ENCODE measurements at places on chromosomes 4 and X.

DNA sequence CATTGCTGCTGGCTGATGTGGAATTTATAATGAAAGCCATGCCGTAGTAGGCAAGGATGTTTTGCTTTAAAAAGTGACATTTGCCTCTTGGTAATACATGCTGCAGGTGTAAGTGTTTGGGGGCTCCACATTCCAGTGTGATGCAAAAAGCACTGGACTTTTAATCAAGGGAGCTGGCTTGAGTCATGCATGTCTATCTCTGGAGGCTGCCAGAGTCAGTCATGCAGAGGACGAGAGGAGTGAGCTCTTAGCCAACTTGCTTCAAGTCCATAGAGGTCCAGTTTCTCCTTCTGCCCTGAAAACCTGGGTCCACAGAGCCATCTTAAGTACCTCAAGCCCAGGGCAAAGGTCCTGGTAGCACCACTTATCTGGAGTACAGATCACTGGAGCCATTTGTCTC is 11.6 kb upstream of the CXCL13 start:
- H3K27ac ChIP-seq: no peak overlapping the region
- no peak for DNase-seq
- no peak overlapping the region for H3K4me3 ChIP-seq
- H3K4me1 ChIP-seq: no peaks in the 10 kb centered on the region
- H3K36me3 ChIP-seq: no peaks in the 10 kb centered on the region

GRCh38 chrX:98067611-98068010 is 1183.9 kb downstream of the RPA4 start:
- H3K27me3 ChIP-seq: no peaks in the 10 kb centered on the region
- DNase-seq: no peak
- H3K4me1 ChIP-seq: no peaks in the 10 kb centered on the region
- H3K27ac ChIP-seq: no peak overlapping the region

GRCh38 chr4:108531461-108531860 is 88.9 kb upstream of the RPL34 start:
- no peak for DNase-seq
- no peaks in the 10 kb centered on the region for H3K27me3 ChIP-seq
- no peaks in the 10 kb centered on the region for H3K4me1 ChIP-seq
- H3K4me3 ChIP-seq: no peak overlapping the region
- no peak overlapping the region for H3K27ac ChIP-seq

DNA sequence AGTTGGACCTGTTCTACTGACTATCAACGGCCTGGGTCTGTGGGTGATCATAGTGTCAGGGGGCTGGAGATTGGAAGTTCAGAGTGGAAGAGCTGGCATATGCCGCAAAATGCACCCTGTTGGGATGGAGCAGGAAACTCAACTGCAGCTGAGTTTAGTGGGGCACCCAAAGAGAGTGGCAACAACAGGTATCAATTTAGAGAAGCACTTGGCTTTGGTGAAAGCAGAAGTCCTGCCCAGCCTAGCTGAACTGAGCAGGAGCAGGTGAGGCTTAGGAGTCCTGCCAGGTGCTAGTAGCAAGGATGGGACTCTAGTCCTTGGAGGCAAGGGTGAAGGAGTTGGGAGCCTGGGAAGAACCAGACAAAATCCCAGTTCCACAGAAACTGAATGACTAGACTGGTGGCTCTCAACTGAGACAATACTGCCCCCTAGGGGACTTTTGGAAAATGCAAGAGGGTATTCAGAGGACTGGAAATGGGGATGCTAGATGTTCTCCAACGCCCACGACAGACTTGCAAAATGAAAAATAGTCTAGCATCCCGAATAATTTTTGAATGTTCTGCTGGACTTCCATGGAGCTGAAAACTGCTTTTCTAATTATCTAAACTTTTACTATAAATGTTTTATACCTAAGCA is 49.4 kb downstream of the RTL9 start:
- H3K4me1 ChIP-seq: no peaks in the 10 kb centered on the region
- H3K4me3 ChIP-seq: no peak overlapping the region
- no peak overlapping the region for H3K27ac ChIP-seq
- H3K36me3 ChIP-seq: no peaks in the 10 kb centered on the region
- peaks cover 5% of the 10 kb centered on the region for H3K27me3 ChIP-seq

- no peaks in the 10 kb centered on the region for H3K4me1 ChIP-seq
- no peaks in the 10 kb centered on the region for H3K27me3 ChIP-seq
- no peak overlapping the region for H3K27ac ChIP-seq
- DNase-seq: no peak
- H3K4me3 ChIP-seq: no peak overlapping the region
Observed at GRCh38 chrX:10884246-10884645, 226.9 kb upstream of the HCCS start.

DNA sequence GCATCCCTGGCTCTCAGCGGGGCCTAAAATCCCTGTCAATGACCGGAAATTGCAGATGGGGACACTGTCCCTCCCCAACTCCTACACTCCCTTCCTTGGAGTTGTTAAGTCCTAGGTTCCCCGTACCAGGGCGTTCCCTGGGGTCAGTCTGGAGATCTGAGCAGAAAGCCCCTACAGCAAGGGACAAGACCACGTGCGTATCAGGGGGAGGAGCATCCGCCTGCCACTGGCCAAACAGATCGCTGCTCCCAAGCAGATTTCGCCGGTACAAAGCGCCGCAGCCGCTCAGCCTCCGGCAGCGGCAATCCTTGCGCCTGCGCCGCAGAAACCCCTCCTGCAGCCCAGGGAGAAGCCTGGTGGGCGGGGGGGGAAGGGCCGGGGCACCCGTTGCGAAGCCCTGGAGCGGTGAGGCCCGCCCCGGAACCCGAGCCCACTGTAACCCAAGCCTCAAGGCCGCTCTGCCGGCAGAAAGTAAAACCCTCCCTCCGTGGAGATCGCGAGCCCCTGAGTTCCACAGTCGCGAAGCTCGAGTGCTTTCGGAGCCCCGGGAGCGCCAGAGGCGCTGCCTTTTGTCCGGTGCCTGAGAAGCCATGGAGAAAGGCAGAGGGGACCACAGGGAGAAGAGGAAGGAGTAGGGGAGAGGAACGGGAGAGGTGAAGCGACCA is 2.7 kb downstream of the CRMP1 start:
- no peak overlapping the region for H3K4me3 ChIP-seq
- no peaks in the 10 kb centered on the region for H3K36me3 ChIP-seq
- DNase-seq: no peak
- no peak overlapping the region for H3K27ac ChIP-seq
- peaks cover 31% of the 10 kb centered on the region for H3K27me3 ChIP-seq

DNA sequence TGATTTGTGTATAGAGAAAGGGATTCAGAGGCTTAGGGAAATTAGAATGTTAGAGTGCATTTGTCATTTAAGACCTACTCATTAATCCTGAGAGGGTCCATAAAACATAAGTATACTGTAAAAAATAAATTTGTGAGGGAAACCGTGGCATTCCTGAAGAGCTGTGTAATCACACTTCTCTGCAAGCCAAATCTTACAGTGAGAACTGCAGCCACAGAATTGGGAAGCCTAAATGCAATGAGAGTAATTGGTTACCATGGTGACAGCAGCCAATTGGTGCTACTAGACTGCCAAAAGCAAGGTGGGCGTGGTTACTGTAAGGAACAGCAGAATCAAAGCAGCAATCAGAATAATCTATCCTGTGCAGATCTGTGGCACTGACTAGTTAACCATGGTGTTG is 345.2 kb upstream of the GRID2 start:
- H3K27ac ChIP-seq: no peak overlapping the region
- no peak for DNase-seq
- H3K4me3 ChIP-seq: no peak overlapping the region
- no peaks in the 10 kb centered on the region for H3K27me3 ChIP-seq
- no peaks in the 10 kb centered on the region for H3K36me3 ChIP-seq

- no peak within 1 kb of the TSS for H3K4me3 ChIP-seq
- H3K27me3 ChIP-seq: no peaks in the 10 kb centered on the region
- no peak for DNase-seq
- no peak within 1 kb of the TSS for H3K27ac ChIP-seq
Observed at GRCh38 chrX:9765737-9766097, at the start of gene GPR143. TSS of gene GPR143 (minus strand) at chrX:9765847. CDS start at chrX:9765817, 30 bp downstream.

DNA sequence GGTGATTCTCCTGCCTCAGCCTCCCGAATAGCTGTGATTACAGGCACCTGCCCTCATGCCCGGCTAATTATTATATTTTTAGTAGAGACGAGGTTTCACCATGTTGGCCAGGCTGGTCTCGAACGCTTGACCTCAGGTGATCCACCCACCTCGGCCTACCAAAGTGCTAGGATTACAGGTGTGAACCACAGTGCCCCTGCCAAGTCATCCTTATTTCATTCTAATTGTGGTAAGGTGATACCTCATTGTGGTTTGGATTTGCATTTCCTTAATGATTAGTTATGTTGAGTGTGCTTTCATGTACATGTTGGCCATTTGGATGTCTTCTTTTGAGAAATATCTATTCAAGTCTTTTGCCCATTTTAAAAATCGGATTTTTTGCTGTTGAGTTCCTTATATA is 93.0 kb downstream of the USP9X start:
- no peaks in the 10 kb centered on the region for H3K4me1 ChIP-seq
- H3K36me3 ChIP-seq: no peaks in the 10 kb centered on the region
- DNase-seq: no peak
- H3K27ac ChIP-seq: no peak overlapping the region

- H3K27me3 ChIP-seq: no peaks in the 10 kb centered on the region
- H3K4me3 ChIP-seq: no peak overlapping the region
- no peaks in the 10 kb centered on the region for H3K36me3 ChIP-seq
- no peak for DNase-seq
- no peak overlapping the region for H3K27ac ChIP-seq
- no peaks in the 10 kb centered on the region for H3K4me1 ChIP-seq
Observed at GRCh38 chrX:83501530-83501929, 6.6 kb upstream of the POU3F4 start.

Data from uterus (tissue), 4 donors.